ENCODE measurements at places on chromosomes 4 and X. TPM values are rescaled to one million over a fixed set of nuclear protein-coding genes. Genes with fewer than 3 reads are reported as not detected.

- no peak overlapping the region for H3K27ac ChIP-seq
- DNase-seq: no peak
- H3K4me1 ChIP-seq: peaks cover 43% of the 10 kb centered on the region
- H3K36me3 ChIP-seq: no peaks in the 10 kb centered on the region
Measured at GRCh38 chr4:13542577-13543031, 1.7 kb downstream of the NKX3-2 start.

DNA sequence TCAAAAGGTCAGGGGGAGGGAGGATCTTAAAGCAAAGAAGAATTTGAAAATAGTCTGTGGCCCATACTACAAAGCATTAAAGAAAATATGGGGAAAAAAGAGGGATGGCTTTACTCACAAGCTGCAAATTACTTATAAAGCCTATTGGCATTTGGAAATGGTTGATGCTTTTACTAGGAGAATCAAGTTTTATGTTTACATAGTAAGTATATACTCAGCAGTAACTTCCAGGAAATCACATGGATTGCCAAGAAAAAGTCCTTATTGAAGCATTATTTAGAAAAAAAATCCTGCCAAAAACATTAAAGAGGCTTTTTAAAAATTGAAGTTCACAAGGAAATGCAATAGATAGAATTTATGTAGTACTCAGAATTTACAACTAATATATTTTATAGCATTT is 8.4 kb upstream of the SH3RF1 start:
- H3K4me1 ChIP-seq: no peaks in the 10 kb centered on the region
- no peak overlapping the region for H3K27ac ChIP-seq
- no peaks in the 10 kb centered on the region for H3K36me3 ChIP-seq
- H3K27me3 ChIP-seq: no peaks in the 10 kb centered on the region

OPN1LW gene
- not detected for polyA plus RNA-seq

ETNPPL gene
- not detected for polyA plus RNA-seq

ZGRF1 gene
- polyA plus RNA-seq: 0.81 TPM

Measured in CD14-positive monocyte (primary cell).